ENCODE measurements at places on chromosomes 6 and 20. TPM values are rescaled to one million over a fixed set of nuclear protein-coding genes. Genes with fewer than 3 reads are reported as not detected.

LPA gene
- not detected for total RNA-seq

C20orf204 gene
- 0.35 TPM for total RNA-seq

MYCT1 gene
- 15.3 TPM for total RNA-seq

SLC16A10 gene
- total RNA-seq, result 20.8 TPM

HLA-DOB gene
- 0.32 TPM for total RNA-seq

C20orf144 gene
- not detected for total RNA-seq

SPEF1 gene
- not detected for total RNA-seq

MBOAT1 gene
- 5.0 TPM for total RNA-seq

DNA sequence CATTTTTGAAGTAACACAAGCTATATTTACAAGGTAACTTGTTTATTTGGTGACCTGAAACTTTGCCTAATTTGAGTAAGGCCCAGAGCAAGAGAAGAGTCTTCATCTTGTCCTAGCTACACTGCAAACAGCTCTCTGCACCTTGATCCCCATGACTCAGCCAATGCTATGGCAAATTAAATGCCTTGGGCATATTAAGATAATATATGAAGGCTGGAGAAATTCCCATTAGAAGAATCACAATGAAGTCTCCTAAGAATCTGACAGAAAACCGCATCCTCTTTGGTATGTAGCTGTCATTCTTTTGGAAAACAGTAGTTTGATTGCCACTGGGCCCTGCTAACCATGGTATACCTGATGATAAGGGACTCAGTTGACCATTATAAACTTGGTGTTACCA is 204.5 kb downstream of the UBE3D start:
- no peak for DNase-seq

DNA sequence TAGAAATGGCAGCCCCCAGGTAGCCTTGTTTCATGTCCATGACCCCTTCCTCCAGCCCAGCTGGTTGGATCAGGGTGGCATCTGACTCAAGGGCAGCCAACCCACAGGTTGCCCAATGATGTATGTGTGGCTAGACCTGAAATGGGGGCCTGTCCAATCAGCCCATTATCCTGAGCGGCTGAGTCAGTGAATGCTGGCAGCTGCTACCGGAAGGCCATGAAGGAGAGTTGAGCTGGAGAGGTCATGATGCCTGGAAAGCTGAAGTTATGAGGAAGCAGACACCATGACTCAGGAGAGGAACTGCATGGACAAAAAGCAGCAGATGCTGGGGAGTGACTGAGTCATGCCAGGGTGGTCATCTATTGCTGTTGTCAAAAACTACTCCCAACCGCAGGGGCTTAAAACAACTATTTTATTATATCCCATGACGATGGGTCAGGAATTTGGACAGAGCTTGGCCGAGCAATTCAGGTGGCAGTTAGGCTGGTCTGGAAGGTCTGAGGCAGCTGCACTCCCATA is 67.3 kb downstream of the MDGA1 start:
- no peak for DNase-seq

DNA sequence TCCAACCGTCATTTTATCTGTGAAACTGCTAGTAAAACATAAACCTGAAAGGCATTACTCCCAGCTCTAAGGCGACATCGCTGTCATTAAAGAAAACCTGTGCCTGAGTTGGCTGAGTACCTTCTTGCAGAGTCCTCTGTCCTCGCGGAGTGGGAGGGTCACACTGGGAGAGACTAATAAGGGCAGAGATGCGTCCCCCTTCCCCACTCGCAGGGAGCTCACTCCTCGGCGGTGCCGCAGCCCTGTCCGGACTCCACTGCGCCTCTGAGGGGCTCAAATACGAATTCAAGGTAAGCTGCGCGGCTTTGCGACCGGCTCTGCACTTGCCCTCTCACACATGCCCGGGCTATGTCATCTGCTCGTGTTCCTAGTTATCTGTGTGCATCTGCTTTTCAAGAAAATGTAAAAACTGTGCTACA is at the start of gene COL19A1:
TSS of gene COL19A1 (plus strand) at position 206 of the 419 bp plus-strand sequence. CDS start 13,012 bp downstream, outside the sequence.
- DNase-seq, result peak; percentile 45

GRCh38 chr20:25120457-25120856 is 38.5 kb upstream of the VSX1 start:
- DNase-seq, result no peak

DNA sequence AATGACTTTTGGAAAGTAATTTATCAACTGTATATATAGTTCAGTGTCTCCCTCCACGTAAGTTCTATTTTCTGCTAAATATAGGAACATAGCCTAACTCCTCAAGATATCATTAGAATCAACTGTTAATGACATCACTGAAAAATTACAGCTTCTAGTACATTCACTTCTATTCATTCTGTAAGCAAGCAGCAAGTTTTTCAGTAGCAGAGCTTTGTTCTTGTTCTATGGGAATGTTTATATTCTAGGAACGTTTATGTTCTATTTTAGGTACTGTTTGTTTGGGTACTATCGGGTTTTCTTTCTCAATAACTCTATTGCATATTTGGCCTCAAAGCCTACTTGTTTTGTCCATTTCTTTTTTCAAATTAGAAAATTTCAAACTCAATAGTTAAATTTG is 525.6 kb downstream of the EPHA7 start:
- no peak for DNase-seq

DNA sequence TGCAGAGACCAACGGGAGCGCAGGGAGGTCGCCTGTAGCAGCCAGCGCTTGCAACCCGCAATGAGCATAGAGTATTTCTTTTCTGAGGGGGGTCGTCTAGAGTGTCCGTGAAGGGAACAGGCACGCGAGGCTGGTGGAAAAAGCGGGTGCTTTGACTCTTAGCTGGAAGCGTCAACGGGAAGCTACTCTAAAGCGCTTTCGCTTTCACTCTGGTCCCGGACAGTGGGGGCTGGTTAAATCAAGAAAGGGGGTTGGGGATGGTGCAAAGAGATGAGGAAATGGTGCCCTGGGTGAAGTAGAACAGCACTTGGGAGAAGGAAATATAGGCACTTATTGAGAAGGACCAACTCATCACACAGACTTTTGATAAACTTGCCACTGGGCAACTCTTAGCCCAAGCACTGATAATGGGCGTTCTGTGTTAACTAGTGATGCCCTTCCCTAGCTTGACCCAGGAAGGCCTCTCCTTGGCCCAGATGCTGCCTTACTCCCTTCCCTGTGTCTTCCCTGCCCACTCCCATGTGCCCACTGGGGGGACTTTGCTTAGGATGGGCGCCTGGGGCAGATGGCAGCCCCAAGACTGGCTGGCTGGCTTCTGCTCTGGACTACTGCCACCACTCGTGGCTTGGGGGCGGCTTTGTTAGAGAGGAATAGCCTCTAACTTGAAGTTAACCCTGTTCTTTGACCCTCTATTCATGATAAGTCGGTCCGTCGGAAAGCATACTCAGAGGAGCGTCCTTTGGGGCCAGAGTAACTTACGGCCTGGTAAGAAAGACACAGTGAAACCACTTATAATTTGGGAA is 585 bp downstream of the PSMB9 start:
- peak; percentile 38 for DNase-seq

DNA sequence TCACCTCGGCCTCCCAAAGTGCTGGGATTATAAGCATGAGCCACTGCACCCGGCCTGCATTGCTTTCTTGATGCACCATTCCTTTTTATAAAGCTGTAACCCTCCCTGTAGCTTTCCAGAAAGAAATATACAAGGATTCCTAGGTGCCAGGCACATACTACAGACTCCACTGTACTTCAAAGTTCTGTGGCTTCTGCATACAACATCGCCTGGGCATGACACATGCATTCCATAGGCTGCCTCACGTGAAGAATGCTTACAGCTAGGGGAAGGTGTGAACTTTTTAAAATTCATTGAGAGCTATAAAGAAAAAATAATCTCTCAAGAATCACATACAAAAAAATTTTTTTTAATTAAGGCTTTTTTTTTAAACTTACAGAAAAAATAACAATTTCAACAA is 50.2 kb downstream of the TRAM2 start:
- DNase-seq, result no peak

GRCh38 chr6:122063076-122063475 is 336.4 kb upstream of the HSF2 start:
- DNase-seq, result no peak

DNA sequence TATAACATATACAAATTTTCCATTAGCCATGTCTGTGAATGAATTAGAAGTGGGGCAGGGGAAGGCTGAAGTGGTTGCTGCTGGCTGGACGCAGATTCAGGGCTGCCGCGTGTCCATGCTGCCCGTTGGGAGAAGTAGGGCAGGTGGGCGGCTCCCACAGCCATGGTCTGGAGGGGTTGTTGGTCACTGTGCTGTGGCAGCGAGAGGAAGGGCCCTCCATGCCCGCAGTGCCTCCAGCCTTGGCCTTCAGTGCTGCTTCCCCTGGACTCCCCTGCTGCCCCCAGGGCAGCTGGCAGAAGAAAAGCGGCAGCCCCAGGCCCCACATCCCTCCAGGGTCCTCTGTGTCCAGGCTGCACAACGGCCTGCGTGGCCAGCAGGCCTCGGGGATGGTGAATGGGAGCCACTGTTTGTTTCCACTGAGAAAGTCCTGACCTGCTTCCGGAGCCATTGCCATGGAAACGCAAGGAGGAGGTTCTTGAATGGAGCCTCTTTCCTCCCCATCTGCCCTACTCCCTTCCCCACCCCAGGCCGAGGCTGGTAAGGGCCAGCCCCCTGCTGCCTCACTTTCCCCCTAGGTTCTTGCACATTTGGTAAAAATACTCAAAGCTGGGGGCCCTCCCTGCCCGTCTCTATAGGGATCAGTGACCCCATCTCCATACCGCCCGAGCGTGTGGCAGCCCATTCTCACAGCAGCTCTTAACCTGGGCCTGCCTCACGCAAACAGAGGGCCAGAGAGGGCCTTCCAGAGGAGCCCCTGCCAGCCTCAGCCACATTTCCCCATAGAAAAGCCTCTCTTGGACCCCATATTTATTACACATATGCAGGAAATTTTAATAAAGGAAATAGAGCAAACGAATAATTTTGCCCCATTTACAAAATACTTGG is 113.3 kb downstream of the SASH1 start:
- DNase-seq, result no peak

DNA sequence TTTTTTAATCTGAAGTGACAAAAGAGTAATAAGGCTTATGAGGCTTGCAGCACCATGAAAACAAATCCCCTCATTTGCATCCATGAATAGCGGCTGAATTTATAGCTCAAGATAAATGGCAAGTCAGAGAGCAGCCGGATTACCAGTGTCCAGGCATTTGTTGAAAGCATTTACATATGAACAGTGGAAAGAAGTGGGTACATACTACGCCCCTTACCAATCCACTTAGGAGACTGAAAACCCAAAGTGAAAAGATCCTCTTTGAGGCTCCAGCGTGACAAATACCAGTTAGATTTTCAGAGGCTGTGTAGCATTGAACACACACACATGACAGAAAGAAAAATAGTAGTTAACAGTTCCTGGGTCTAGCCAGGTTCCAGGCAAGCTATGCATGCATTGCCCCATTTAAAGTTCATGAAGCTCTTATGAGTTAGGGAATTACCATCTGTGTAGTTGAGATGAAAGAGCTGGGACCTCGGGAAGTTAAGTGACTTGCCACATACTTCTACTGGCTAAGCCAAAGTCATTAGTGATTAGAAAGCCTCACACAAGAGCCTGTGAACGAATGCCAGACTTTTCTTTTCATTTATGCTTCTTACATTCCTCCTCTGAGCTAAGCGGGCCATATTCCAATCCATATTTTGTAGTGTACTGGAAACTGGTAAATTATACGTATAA is 28.3 kb upstream of the NHSL1 start:
- no peak for DNase-seq

GRCh38 chr6:5247201-5247600 is 13.5 kb downstream of the LYRM4 start:
- DNase-seq, result no peak

- DNase-seq, result no peak
These were observed 389.3 kb downstream of the HDGFL1 start for GRCh38 chr6:22958677-22959076.

- DNase-seq, result no peak
These were observed 954.7 kb upstream of the ADGRB3 start for GRCh38 chr6:67680297-67680932.

All from left ventricle myocardium superior (tissue), 1 donor.